ENCODE measurements at places on chromosomes 3 and 15.
A peak's percentile ranks its signal among the peaks of the same experiment; 100 is the strongest.

- no peak for DNase-seq
Measured at GRCh38 chr3:108008931-108009639, 81.7 kb downstream of the CD47 start.

DNA sequence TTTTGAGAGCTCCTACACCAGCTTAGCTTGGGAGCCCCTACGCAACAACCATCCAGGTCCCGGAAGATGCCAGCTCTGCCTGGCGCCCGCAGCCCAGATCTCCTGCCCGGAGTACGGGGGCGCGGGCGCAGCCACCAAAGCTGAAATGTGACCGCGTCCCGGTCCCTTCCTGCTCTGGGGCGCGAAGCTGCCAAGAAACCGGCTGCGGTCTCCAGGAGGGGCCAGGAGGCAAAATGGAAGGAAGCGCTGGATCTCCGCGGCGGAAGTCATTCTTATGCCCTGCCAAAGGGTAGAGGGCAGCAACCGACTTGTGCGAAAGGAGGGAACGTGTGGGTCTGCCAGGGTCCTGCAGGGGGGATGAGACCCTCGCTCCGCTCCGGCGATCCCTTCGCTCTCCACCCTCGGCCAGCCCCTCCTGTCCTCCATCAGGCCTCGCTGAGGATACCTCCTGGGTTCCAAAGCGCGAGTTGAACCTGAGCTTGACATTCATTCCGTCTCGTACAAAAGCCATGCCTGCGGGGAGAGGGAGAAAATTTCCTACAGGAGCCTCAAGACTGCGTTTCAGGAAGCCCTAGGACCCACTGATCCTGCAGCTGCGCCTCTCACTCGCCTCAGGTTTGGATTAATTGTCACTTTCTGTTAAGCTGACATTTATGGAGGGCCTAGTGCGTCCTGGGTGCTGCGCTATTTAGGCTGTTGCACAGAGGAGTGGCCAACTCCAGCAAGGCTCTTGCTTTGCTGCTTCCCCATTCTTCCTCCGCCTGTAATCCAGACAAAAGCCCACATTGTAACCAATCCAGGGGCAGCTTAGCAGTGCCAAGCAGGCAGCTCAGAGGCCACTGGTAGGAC lies 98.3 kb upstream of the VGLL3 start:
- no peak for DNase-seq

DNA sequence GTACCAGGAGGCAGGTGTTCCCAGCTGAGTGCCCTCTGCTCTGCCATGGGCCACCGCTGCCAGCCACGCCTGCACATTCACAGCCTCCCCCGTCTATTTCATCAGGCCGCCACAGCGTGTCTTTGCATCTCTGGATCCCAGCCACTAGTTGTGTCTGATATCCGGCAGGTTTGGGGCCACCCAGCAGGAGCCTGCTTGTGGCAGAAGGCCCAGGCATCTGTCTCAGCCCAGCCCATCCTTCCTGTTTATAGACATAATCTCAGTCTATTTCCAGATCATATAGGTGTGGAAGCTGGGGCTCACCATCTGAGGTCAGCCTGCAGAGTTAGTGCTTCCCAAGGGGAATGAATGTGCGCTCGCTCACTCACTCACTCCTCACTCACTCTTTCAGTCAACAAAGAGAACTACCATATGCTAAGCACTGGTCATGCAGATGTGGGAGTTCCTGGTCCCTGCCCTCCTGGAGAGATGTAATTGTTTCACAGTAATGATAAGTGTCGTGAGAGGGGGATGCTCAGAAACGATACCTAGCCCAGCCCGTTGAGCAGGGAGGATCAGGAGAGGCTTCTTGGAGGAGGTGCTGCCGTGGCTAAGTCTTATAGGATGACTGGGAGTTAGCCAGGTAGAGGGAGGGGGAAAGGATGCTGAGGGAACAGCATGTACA lies 60.6 kb downstream of the FGD5 start:
- no peak for DNase-seq

- DNase-seq: no peak
Measured at GRCh38 chr15:95252404-95252803, 1021.0 kb downstream of the MCTP2 start.

GRCh38 chr15:93486407-93487117 lies 397.6 kb upstream of the RGMA start:
- no peak for DNase-seq

- no peak for DNase-seq
Measured at GRCh38 chr15:94125698-94126097, 105.7 kb upstream of the MCTP2 start.

- no peak for DNase-seq
Measured at GRCh38 chr15:45048794-45049631, 26.0 kb downstream of the SORD start.

GRCh38 chr3:10780243-10780642 lies 35.8 kb upstream of the SLC6A11 start:
- DNase-seq: no peak

DNA sequence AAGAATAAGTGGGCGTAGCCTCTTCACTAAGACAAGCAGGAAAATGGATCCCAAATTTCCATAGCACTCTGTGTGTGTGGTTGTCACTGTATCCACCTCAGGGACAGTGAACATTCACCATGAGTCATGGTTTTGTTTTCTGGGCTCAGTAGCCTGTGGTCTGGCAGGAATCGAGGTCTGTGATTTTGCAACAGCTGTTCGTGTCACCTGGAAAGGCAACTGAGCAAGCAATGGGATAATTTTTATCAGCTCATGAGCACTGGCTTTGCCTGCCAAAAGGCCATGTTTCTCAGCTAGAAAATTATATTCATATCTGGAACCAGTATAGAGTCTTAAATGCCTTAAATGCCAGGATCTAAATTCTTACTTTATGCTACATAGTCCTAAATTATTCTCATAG lies 60.9 kb downstream of the STRIT1 start:
- no peak for DNase-seq

- DNase-seq: no peak
Measured at GRCh38 chr15:37788330-37788729, 146.1 kb upstream of the TMCO5A start.

DNA sequence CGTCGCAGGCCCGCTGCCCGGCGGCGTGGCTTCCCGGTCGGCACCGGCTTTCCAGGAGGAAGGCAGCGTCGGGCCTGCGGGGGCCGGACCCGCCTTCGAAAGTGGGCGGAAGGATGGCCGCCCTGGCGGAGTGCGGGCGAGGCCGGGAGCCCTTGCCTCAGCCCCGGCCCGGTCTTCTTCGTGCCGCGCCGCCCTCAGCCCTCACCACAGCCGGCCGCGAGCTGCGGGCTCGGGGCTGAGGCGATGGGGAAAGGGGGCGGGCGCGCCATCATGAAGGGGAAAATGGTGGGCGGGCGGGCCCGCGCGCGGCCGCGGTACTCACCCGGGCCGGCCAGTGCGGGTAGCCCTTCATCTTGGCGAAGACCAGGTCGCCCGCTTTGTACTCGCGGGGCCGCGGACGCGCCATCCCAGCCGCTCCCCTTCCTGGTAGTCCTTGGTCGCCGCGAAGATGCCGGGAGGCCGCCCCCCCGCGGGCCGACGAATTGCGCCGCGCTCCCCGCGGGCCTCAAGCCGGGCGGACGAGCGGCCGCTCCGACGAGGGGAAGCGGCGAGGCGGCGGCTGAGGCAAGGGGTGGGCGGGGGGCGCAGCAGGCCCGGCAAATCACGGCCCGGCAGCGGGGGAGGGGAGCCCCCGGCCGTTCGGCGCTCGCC lies 489 bp downstream of the HDGFL3 start:
- DNase-seq: no peak

- peak; percentile 23 for DNase-seq
Measured at GRCh38 chr3:57397175-57398026, 104.9 kb upstream of the ASB14 start.
